ENCODE measurements at places on chromosomes 5 and 9. TPM values are rescaled to one million over a fixed set of nuclear protein-coding genes. Genes with fewer than 3 reads are reported as not detected.

COX7C gene
- total RNA-seq = 287 TPM

TTC23L gene
- total RNA-seq = 1.6 TPM

NANS gene
- total RNA-seq = 26.4 TPM

S1PR3 gene
- total RNA-seq = 77.5 TPM

NFIB gene
- total RNA-seq = 42.0 TPM

CA9 gene
- total RNA-seq = 0.70 TPM

GARIN3 gene
- total RNA-seq = not detected

DMGDH gene
- 13.3 TPM for total RNA-seq

QRFP gene
- total RNA-seq = not detected
